T-helper 17 cell (primary cell): ENCODE measurements at places on chromosomes 5 and 9.

GRCh38 chr5:115977988-115978387 lies 15.7 kb downstream of the LVRN start:
- DNase-seq: no peak

- DNase-seq: no peak
These were observed at the start of gene P4HA2 for GRCh38 chr5:132227485-132228240. TSS of gene P4HA2 (minus strand) at chr5:132227853. CDS start at chr5:132218626, 9,227 bp downstream.

DNA sequence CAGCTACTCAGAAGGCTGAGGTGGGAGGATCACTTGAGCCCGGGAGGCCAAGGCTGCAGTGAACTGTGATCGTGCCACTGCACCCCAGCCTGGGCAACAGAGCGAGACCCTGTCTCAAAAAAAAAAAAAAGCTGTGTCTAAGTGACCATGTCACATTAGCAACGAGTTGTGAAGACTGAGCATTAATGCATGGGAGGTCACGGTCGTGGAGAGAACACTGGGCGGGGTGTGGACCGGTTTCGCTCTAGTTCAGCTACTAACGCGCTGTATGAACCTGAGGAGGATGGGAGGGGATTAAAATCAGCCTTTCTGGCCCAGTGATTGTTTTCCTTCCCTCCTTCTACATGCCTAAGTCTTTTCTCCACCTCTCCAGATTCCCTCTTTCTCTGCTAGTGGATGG lies 56.7 kb upstream of the CARTPT start:
- no peak for DNase-seq

DNA sequence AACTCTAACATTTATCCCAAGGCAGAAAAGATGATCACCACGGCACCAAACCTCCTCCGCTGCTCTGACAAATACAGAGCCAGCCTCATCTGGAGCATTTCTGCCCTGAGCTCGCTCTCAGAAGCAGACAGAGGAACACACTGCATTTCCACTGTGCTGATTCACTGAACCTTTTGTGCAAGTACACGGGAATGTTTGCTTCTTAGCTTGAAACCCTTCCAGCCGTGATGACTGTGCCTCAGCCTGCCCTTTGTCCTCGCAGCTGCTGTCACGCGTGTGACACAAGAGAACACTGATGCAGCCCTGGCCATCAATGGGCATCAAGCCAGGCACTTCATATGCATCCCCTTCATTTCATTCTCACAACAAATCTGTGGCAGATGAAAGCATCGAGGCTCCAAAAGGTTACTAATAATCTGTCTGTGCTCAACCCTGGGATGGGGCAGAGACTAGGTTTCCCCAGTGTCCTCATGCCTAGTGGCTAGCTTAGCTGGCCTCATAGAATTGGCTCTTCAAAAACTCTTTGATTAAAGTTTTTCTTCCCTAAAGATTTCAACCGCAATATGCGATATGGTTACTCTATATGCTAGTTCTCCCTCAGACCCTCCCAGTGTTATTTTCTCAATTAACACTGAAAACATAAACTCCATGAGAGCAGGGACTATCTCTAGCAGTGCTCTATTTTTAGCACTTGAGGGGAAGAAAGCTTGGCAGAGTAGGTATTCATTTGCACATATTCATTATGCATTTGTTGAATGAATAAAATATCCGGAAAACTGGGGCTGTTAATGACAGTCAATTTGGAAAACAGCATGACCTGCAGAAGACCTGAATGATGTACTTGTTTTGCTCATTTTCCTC lies 7.3 kb downstream of the CDC14B start:
- no peak for DNase-seq

DNA sequence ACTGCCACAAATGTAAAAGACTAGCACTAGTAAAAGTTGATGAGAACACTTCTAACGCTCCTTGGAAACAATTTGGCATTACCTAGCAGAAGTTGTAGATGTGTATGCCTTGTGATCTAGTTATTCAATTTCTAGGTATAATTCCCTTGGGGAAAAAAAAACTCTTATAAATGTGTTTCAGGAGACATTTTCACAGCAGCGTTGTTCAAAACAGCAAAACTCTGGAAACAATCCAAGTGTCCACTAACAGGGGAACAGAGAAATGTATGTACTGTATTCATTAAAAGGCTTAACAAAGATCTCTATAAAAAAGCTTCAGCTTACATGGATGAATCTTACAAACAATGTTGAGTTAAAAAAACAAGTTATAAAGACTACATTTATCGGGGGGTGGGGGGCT lies 30.4 kb downstream of the NR3C1 start:
- DNase-seq: no peak

DNA sequence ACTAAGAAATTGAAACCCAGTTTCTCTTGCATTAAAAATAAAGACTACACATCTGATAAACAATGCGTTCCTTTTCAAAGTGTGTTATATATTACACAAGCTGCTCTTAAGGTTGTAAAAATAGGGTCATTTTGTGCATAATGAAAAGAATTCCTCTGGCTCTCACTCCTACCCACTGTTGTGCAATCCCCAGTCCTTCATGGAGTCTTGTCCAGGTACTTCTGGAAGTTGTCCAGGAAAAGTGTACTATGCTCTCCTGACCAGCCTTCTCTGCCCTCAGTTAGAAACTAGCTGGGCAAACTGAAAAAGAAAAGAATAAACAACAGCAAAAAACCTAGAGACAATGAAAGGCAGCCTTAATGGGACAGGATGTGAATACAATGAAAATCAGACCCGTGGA lies 345.5 kb upstream of the PAPPA start:
- DNase-seq: no peak

- DNase-seq: no peak
These were observed 40.9 kb downstream of the RAD23B start for GRCh38 chr9:107323836-107324585.

DNA sequence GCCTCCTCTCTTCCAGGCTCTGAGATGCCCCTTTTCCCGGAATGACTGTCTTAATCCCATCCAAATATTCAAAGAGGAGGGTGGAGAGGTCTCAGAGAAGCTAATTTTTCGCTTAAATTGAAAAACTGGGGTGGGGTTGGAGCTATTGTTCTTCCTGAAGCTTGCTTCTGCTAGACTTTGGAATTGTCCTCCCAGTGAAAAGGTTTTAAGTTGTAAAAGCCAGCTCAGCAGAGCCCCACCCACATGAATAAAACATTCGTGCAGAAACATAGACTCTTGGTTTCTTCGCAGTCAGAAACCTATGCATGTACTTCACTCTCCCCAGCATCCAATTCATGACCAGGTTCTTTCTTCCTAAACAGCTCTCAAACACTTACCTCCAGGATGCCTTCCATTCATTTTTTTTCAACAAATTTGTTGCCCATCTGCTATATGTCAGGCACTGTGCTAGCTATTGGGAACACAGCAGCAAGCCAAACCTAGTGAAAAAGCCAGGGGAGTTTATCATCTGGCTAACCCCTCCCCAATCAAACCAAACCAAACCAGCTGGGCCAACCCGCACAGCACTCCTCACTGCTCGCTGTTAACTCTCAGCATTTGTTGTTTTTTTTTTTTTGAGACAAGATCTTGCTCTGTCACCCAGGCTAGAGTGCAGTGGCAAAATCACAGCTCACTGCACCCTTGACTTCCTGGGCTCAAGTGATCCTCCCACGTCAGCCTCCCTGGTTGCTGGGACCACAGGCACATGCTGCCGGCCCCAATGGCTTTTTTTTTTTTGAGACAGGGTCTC lies 37.9 kb upstream of the OCLN start:
- DNase-seq: no peak

DNA sequence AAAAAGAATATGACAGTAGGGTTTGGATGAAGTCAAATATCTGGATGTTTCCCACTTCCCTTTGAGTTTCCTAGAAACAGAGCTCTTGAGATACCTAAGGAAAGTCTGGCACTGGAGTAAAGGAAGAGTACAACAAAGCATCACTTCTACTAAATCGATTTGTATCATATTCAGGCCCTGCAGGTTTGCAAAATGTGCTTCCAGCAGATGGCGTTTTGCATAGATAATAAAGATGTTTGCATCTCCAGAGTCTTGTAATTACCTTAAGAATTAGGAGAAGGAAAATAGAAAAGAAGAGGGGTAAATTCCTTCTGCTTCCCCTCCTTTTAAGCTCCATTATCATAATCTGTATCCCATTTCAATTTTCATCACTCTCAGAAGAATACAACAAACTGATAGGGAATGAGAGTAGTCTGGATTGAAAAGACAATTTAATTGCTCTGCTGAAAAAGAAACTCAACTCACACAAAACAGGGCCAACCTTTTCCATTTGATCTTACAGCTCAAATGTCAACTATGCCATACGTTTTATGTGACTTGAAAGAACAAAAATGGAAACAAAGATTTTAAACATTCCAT lies 380.4 kb downstream of the PTPRD start:
- DNase-seq: no peak

GRCh38 chr5:117188211-117188610 lies 613.6 kb upstream of the SEMA6A start:
- no peak for DNase-seq

- DNase-seq: no peak
These were observed 121.2 kb upstream of the IRX2 start for GRCh38 chr5:2872676-2873075.

DNA sequence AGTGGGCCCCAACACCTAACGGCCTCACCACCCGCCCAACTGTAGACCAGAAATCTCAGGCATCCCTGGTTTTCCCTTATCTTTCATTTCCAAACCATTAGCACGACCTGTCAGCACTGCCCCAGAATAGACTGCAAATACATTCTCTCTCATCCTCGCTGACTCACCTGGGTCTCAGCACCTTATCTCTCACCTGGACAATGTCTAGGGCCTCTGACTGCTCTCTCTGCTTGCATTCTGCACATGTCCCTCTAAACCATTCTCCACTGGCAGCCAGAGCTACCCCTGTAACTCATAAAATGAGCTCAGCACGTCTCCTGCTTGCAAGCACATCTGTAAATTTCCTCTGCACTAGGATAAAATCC lies 12.7 kb downstream of the CKMT2 start:
- no peak for DNase-seq

DNA sequence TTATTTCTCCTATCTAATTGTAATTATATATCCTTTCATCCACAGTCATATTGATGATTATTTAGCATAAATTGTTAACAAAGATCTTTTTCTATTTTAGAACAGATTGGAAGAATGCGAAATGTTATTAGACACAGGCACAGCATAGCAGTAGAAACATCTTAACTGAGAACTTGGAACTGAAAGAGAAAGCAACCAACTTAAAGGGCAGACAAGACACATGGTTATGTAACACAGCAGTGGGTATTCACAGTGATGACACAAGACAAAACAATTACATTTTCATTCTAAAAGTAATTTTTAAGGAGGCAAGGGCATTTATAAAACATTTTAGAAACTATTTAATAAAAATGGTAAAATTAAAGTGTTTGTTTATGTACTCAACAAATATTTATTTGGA lies 57.7 kb upstream of the MEF2C start:
- no peak for DNase-seq

GRCh38 chr5:72410688-72411295 lies 90.6 kb downstream of the PTCD2 start:
- DNase-seq: no peak

GRCh38 chr5:116273448-116274242 lies 188.8 kb downstream of the COMMD10 start:
- DNase-seq: no peak

DNA sequence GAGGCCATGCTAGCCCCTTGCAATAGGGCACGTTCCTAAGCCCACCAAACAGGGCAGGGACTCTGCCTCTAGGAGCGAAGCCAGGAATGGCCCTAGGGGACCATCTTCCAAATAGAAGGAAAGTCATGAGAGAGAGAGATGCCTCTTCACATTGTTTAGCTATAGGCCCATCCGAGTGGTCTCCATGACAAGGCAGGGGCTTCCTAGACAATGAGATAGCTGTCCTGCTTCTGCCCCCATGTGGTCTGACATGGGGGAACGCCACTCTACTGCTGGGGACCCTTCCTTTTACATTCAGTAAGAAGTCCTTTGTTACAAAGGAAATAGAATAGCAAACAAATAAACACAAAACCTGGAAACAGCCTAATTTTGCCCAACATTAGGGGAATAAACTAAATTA lies 17.9 kb upstream of the KIF4B start:
- no peak for DNase-seq

DNA sequence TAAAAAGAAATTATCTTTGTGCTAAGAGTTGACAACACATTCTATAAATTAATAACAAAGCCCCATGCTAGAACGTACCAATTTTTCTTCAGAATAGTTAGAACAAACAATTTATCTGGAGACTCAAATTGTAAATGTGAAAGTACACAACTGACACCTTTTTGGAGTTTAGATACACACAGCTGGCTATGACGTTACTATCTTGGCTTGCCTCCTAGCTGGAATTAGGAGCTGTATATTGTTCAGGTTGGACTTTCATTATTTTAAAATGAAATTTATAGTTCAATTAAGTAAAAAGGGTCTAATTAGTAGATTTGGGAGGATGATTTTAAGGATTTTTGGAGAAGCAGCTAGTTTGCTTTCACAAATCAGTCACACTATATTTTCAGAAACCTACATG lies 393.9 kb upstream of the RIOK2 start:
- DNase-seq: no peak

GRCh38 chr5:38445374-38446028 lies 110.9 kb downstream of the LIFR start:
- DNase-seq: no peak

GRCh38 chr5:84301535-84301934 lies 83.1 kb downstream of the EDIL3 start:
- DNase-seq: no peak

GRCh38 chr9:6894135-6894534 lies 136.4 kb downstream of the KDM4C start:
- DNase-seq: no peak

GRCh38 chr9:95316794-95317118 lies 753 bp downstream of the FANCC start:
- DNase-seq: no peak
